Glutamatergic neuron (in vitro differentiated cells): ENCODE measurements at places on chromosomes 16 and 17. TPM values are rescaled to one million over a fixed set of nuclear protein-coding genes. Genes with fewer than 3 reads are reported as not detected.

- peaks cover 13% of the 10 kb centered on the region for H3K27me3 ChIP-seq
- H3K27ac ChIP-seq, result peak overlapping the region; percentile 98
- no peak for DNase-seq
- peak overlapping the region; percentile 96 for H3K4me3 ChIP-seq
- H3K4me1 ChIP-seq, result peaks cover 5% of the 10 kb centered on the region
Measured at GRCh38 chr17:59893676-59894100, 767 bp downstream of the RPS6KB1 start.

- no peak for DNase-seq
- H3K27me3 ChIP-seq, result peaks cover 6% of the 10 kb centered on the region
- H3K27ac ChIP-seq, result peak overlapping the region; percentile 59
- no peak overlapping the region for H3K4me3 ChIP-seq
- H3K4me1 ChIP-seq, result peaks cover 11% of the 10 kb centered on the region
- no peaks in the 10 kb centered on the region for H3K36me3 ChIP-seq
Measured at GRCh38 chr16:87802670-87803069, 36.9 kb upstream of the KLHDC4 start.

DNA sequence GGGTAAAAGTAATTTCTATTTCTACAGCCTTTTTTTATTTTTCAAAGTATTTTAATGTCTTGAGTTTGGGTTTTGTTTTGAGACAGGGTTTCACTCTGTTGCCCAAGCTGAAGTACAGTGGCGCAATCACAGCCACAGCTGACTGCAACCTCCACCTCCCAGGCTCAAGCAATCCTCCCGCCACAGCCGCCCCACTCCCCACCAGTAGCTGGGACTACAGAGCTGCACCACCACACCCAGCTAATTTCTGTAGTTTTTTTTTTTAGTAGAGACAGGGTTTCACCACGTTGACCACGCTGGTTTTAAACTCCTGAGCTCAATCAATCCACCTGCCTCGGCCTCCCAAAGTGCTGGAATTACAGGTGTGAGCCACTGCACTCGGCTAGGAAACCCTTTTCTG, 44.0 kb downstream of the TUBD1 start:
- no peak overlapping the region for H3K27ac ChIP-seq
- no peaks in the 10 kb centered on the region for H3K4me1 ChIP-seq
- no peaks in the 10 kb centered on the region for H3K27me3 ChIP-seq
- H3K36me3 ChIP-seq, result no peaks in the 10 kb centered on the region

GRCh38 chr16:86772671-86773353, 194.5 kb downstream of the FOXL1 start:
- peaks cover 33% of the 10 kb centered on the region for H3K4me1 ChIP-seq
- H3K4me3 ChIP-seq, result no peak overlapping the region
- DNase-seq, result no peak
- no peaks in the 10 kb centered on the region for H3K36me3 ChIP-seq
- no peak overlapping the region for H3K27ac ChIP-seq

The UTS2R gene
- 7.2 TPM for total RNA-seq

DNA sequence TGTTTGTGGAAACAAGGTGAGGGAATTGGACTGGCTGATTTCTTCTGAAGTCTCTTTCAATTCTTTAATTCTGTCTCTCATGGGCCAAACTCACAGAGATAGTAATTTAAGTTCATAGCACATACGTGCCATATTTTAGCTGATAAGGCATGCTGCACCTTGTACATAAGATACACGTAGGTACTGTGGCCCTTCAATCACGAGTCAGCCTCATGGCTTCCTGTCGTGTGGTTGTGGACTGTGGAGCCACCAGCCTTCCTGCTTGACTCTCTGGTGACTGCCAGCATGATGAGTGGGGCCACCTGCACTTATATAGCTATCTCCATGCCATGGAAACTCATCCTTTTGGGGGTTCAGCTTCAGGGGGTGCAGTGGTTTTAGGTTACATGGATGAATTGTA, 25.1 kb downstream of the KSR1 start:
- no peak overlapping the region for H3K4me3 ChIP-seq
- peaks cover 60% of the 10 kb centered on the region for H3K4me1 ChIP-seq
- H3K27ac ChIP-seq, result peak overlapping the region; percentile 54
- no peaks in the 10 kb centered on the region for H3K36me3 ChIP-seq
- DNase-seq, result no peak
